Renal cortex interstitium (tissue), 15 donors: ENCODE measurements at places on chromosomes 3 and 15.

- DNase-seq: no peak
Observed at GRCh38 chr3:46890132-46890531, 12.6 kb downstream of the PTH1R start.

- DNase-seq: no peak
Observed at GRCh38 chr3:187987924-187988323, 166.0 kb upstream of the LPP start.

DNA sequence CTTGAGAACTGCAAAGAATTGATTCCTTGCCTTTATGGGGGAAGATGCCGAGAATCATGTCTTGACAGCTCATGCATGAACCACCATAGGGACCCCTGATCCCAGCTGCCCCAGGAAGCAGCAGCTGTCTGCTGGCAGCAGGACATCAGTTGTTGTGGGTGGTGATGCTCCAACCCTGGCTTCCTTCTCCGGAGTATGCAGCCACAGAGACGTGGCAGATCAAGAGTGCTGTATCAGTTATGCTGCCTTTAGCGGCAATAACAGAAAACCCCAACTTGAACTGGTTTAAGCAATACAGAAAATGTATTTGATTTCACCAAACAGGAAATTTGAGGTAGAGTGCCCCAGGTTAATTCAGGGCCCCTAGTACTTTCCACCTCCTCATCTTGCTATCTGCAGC is 92.2 kb upstream of the TNFAIP8L3 start:
- DNase-seq: no peak

DNA sequence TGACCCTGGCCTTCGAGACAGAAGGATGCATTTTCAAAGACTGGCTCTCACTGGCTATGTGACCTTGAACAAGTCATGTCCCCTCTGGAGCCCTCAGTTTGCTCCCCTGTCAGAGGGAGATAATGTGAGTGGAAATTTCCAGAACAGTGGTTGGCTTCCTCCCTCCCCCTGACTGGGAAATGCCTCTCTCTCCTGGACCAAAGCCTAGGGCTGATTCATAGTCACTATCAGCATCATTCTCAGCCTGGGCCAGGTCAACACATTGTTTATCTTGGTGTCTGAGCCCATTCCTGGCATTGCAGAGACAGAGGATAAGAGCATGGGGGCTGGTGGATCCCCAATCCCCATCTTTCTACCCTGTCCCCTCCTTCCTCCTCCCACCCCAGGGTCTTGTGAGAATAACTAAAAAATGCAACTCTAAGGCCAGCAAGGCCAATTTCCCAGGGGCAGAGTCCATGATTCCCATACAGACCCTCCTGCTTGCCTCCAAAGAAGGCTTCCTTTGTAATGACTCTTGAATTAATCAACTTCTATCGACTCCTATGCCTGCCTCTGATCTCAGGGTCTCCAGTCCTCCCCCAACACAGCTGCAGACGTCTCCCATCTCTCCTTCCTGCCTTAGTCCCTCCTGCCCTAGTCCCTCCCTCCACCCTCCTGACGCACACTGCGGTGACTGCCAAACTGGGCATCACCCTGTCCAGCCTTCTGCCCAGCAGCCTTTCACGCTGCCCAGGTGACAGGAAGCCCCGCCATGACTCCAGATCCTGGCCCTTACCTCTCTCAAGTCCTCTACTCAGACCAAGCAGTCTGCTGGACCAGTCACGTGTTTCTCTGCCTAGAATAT is 35.4 kb upstream of the CORO2B start:
- no peak for DNase-seq

DNA sequence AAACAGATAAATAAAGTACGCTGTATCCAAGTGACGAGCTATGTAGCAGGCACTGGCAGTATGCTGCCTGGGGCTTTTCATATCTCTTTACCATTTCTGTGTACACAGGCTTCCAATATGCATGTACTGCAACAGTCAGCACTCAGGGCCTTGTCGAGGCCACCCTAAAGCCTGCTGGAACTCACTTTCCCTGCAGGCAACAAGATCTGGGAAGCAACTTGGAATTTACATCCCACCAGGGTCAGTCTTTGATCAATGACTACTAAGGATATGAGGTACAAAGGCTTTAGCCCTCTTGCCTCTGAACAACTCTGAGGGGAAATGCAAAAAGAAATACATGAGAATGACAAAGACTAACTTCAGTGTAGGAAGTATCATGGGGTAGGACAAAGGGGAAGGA is 101.8 kb upstream of the ARL6 start:
- no peak for DNase-seq

- DNase-seq: no peak
Observed at GRCh38 chr3:194262925-194263305, 88.2 kb downstream of the CPN2 start.

DNA sequence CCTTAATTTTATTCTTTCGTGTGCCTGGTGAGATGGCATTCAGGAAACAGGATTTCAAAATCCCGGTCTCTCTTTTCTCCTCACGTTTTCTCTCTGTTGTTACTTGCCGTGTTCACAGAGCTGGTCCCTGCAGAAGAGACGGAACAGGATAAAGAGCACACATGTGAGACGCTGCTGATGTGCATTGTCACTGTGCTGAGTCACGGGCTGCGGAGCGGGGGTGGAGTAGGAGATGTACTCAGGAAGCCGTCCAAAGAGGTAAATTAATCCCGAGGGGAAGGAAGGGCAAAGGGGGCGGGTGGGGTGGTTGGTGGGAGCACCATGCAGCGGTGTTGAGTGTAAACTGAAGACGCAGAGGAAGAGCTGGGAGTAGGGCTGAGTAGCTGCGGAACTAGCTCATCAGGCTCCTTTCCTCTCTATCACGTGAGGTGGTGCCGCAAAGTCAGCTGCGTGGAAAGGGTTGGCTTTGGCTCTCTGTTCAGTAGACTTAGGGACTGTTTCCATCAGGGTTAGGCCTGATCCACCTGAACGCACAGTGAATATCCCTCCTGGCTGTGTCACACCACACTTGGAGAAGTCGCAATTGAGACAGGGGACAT is 164.8 kb upstream of the BHLHE40 start:
- DNase-seq: no peak

DNA sequence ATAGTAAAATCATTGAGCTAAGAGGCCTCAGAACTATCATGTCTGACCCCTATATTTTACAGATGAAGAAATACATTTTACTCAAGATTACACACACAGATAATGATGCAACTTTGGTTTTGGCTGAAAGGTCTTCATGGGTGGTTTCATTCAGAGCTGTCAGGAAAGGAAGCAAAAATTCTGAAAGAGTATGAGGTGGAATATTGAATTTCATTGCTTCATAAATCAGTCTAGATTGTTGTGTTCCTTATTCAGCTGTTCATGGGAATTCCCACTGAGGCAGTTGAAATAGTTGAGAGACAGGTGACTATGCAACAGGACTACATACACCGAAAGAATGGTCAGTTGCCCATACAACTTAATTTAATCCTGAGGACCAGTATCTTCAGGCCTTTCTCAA is 39.4 kb downstream of the CD200 start:
- no peak for DNase-seq

- no peak for DNase-seq
Observed at GRCh38 chr3:160953686-160954085, 151.5 kb downstream of the B3GALNT1 start.

GRCh38 chr3:181824961-181825360 is 113.2 kb downstream of the SOX2 start:
- DNase-seq: no peak
